Effector memory CD8-positive, alpha-beta T cell (primary cell): ENCODE measurements at places on chromosomes 5 and 9.
A peak's percentile ranks its signal among the peaks of the same experiment; 100 is the strongest.

DNA sequence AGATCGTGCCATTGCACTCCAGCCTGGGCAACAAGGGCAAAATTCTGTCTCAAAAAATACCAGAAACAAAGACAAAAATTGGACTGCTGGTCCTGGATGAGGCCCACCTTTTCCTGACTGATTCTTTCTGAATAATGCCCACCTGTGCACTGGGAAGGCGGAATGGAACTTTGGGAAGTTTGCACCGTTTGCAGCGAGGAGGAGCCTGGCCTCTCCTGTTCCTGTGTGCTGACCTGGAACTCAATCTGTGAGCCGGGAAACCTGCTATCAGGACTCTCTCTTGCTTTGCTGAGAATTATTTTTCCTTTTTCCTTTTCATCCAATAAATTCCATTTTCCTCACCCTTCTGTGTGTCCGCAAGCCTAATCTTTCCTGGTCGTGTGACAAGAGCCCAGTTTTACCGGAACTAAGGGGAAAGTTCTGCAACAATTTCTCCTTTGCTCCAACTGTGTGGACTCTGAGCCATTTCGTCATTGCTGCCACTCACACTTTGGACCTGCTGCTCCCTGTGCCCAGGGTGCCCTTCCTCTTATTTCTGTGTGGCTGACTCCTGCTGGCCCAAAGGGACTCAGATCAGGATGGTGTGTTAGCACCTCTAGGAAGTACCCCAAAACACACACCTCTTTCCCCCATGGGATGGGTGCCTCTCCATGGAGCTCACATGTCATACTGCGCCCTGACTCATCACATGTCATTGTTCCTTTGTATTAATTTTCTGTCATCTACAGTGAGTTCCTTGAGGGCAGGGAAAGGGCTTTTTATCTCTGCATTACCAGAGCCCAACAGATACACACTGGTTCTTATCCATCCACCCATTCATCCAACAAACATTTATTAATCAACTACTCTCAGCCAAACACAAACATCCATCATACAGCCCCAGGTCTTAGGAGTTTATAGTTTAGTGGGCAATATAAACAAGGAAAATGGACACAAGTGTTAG is 4.7 kb upstream of the GLRX start:
- DNase-seq = no peak

DNA sequence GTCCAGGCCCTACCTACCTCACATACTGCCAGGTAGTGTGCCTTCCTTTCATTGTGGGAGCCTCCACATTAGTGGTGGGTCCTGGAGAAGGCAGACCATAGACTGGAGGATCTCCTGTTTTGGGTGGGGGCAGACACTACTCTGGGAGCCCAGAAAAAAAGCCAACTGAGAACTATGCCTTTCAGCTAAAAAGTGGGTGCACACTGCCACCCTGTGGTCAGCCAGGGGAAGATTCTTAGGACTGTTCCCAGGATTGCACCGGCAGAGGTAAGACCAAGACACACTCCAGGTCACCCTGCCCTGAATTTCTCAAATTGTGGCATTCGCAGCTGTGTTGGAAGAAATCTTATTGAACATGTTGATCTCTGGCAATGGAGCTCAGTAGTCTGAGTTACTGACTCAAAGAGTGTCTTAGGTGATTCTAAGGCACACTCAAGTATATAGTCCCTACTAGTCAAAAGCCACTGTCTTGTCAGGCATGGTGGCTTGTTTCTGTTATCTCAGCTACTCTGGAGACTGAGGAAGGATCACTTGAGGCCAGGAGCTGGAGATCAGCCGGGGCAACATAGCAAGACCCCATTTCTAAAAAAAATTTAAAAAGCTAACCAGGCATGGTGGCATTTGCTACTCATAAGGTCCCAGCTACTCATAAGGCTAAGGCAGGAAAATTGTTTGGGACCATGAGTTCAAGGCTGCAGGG is 3.6 kb downstream of the SIGMAR1 start:
- DNase-seq = peak; percentile 72

- DNase-seq = no peak
These were observed 173.2 kb upstream of the CDH10 start for GRCh38 chr5:24817966-24818365.

- no peak for DNase-seq
These were observed 1.6 kb upstream of the DOK3 start for GRCh38 chr5:177511181-177511580.

- DNase-seq = no peak
These were observed 173.7 kb upstream of the KIF2A start for GRCh38 chr5:62132276-62132675.
